ENCODE measurements at places on chromosomes 16 and 17.
A peak's percentile ranks its signal among the peaks of the same experiment; 100 is the strongest.

DNA sequence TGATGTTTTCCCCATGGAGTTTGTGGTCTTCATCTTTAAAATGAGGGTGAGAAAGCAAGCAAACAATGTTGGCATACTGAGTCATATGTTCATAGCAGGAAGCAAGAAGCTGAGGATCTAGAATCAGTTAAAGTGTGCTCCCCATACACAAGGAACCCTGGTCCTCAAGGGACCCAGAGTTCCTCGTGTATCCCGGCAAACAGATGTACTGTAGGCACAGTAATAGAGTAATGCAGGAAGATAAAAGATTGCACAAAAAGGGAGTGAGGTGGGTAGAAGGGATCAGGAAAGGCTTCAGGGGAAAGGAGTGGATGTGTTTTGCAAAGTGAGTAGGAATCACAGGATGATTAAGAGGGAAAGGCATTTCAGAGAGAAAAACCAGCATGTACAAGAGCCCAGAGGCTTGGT lies 412.3 kb upstream of the CDH11 start:
- no peak for DNase-seq

DNA sequence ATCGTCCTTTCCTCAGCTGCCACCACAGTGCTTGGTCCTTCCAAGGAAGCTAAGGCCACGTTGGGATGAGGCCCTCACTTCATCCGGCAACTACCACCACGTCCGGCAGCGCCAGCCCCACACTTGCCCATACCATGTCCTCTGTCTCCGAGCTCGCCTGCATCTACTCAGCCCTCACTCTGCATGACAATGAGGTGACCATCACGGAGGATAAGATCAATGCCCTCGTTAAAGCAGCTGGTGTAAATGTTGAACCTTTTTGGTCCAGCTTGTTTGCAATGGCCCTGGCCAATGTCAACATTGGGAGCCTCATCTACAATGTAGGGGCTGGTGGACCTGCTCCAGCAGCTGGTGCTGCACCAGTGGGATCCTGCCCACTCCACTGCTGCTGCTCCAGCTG lies 44.9 kb downstream of the TTC19 start:
- DNase-seq, result no peak

- no peak for DNase-seq
These were observed 32.5 kb upstream of the TNFRSF13B start for GRCh38 chr17:17004251-17004996.

DNA sequence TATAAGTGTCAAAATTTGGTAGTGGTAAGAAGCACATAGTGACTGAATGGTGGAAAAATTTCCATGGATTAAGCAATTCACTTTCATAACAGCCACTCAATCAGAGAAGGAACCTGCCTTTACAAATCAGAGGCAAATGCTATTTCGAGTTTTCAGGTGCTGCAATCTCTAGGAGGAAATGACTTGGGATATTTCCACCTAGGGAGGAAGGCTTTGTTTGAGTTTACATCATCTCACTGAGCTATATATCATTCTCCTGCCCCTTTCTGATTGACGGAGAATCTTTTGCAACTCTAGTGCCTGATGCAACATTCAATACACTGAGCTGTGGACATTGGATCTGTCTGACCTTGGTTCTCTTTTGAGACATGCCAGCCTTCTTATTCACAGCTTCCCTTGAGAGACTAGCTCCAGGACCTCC lies 26.3 kb downstream of the MARCHF10 start:
- DNase-seq, result no peak

DNA sequence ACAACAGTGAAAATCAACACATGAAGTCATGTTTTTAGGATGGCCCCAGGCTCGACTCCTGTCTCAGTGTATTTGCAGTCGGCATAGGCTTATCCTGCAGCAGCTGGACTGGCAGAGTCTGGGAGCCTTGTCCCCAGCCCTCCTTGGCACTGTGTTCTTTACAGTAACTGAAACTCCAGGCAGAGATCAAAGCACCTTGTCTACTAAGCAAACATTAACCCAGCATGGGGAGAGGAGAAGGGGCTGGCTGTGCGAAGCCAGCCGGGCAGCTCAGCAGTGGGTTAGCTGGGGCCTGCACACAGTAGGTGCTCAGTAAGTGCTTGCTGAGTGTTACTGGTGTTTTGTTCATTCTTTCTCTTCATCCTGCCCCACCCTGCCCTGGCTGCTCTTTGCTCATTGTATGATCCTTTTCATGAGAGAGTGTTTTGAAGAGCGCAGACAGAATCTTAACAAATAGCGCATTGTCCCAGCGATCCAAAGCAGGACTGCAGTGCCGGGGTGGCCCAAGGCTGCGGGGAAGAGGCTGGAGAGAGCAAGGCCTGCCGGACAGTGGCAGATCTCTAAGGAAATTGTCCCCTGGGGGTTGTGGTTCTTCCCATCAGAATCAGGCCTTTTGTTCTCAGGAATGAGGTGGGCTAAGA lies 23.5 kb upstream of the ITGB4 start:
- DNase-seq, result no peak

GRCh38 chr17:69651921-69652320 lies 237.4 kb downstream of the MAP2K6 start:
- no peak for DNase-seq

DNA sequence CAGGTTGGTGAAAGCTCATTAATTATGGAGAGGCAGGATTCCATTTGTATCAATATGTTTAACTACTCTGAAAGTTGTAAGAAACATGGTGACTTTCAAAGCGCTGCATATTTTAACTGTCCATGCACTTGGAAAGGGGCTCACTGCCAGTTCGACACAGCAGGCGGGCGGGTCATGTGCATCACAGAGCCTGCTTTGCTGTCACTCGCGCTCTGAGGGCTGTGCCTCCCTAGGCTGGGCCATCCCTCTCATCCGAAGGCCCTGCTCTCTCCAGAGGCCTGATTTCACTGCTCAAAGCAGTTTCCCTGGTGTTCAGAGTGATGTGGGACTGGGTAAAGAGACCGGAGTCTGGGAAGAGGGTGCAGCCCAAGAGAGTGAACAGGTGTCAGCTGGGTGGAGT lies 422.0 kb upstream of the MON1B start:
- DNase-seq, result no peak

- DNase-seq, result no peak
These were observed 634 bp downstream of the SLC2A4 start for GRCh38 chr17:7281953-7282751.

- DNase-seq, result peak; percentile 61
These were observed 17.5 kb downstream of the ALOX15B start for GRCh38 chr17:8056232-8056975.

DNA sequence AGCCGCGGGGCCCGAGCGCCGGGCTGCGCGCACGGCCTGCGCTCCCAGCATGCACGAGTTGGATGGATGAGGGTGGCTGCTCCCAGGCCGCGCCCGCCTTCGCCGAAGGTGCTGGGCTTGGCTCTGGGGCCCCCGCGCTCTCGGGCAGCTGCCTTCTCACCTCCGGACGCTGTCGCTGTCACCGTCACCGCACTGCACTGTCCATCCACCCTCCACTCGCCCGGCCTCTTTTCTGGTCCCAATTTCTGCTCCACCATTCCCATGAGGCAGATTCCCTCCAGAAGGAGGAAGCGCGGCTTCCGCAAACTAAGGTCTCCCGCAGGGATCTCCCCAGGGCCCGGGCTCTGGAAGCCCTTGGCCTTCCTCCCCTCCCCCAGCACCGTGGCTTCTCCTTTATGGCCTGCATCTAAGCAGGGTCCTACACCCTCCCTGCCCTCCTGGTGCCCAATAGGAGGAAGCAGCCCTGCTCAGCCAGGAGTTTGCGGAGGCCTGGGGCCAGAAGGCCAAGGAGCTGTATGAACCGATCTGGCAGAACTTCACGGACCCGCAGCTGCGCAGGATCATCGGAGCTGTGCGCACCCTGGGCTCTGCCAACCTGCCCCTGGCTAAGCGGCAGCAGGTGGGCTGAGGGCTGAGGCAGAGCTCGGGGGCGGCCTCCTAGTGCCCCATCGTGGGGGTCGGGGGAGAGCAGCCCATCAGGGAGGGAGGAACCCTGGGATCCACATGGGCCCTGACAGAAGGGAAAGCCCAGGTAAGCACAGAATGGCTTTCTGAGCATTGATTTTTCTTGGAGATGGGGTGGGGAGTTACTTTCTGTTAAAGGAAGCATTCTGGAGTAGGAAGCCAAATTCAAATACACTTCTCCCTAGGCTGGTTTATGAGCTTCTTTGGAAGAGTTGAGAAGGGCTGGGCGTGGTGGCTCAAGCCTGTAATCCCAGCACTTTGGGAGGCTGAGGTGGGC lies 899 bp downstream of the ACE start:
- no peak for DNase-seq

GRCh38 chr16:68417711-68418301 lies 30.5 kb downstream of the SMPD3 start:
- peak; percentile 74 for DNase-seq

DNA sequence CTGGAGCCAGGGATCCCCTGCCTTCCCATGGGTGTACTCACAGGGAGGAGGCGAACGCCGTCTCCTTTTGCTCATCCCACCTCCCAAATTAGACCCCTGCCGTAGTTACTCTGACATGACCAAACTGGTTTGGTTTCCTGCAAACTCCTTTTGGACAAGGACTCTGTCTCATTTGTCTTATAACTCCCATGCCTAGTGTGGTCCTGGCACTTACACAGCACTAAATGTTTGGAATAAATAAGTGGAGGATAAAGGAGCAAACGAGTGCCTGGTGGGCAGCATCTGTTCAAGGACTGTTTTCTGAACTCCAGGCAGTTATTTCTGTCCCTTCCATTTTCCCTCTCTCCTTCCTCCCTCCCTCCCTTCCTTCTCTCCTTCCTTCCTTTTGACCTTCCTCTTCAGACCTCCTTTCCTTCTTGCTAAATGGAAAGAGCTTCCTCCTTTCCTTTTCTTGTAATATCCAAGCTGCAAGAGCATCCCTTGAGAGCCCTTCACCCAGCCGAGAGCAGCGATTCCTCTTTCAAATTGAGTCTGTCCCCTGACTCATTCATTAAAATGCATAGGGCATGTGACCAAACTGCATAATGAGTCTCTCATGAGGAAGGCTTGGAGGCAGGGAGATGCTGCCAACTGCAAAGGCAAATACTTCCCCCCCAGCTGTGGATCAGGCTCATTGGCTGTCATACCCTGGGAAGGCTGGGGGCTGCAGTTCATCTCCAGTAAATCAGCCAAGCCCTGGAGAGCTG lies 36.8 kb downstream of the CHD9 start:
- DNase-seq, result peak; percentile 36

- no peak for DNase-seq
These were observed 66.4 kb downstream of the PRMT7 start for GRCh38 chr16:68377221-68377620.

DNA sequence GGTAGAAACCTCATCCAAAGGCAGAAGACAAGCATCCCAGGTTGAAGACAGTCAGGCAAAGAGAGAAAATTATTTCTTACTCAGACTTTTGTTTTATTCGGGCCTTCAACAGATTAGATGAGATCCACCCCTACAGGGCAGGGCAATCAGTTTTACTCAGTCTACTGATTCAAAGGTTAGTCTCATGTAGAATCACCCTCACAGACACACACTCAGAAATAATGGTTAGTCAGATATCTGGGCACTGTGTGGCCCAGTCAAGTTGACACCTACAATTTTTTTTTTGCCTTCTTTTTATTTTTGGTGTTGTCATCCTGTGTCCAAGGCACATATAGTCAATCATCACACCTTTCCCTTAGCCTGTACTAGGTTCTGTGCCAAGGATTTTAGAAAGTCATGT lies 729.8 kb downstream of the WWOX start:
- DNase-seq, result no peak

Measured in CD4-positive, alpha-beta T cell treated with Interleukin-15 for 1 hour (primary cell).